BJ (cell line): ENCODE measurements at places on chromosomes 12 and 14.

DNA sequence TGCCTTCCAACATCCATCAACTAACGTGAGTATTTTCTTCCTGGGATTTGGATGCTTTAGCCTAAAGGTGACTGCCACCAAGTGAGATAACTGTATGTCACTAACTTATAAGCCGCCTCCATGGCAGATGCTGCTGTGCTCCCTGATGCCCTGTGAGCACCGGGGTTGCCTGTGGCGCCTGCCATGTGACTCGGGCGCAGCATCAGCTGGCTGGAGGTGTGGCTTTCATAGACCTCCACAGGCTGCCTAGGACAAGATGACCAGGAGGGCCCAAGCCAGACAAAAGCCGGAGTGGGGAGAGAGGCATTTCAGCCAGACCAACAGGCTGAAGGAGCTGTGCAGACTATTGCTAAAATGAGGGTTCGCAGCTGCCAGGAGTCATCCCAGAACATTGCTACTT is 55.7 kb downstream of the ANAPC7 start:
- no peak for DNase-seq

DNA sequence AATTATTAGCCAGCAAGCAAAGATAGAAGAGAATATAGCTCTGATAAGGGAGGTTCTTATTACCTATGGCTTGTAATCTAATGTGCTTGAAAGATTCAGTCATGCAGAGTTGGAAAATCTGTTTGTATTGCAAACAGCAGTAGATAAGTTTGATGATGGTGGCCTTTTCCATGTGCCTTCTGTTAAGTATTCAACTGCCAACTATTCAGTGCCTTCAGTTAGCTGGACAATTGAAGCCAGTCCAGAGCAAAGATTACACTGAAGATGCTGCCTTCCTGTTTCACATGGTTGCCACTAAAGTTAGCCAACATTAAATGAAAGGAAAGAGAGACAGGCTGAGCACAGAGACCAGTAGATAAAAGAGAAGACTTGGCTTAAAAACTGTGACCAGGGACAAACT is 92.7 kb upstream of the SLC38A2 start:
- DNase-seq: no peak

- DNase-seq: no peak
Measured at GRCh38 chr12:27467641-27468040, 21.1 kb downstream of the SMCO2 start.

GRCh38 chr12:116498471-116498870 is 60.7 kb upstream of the MAP1LC3B2 start:
- peak; percentile 33 for DNase-seq

GRCh38 chr12:51395283-51396230 is 4.4 kb upstream of the GALNT6 start:
- no peak for DNase-seq

GRCh38 chr12:67593041-67593440 is 55.5 kb upstream of the DYRK2 start:
- no peak for DNase-seq

GRCh38 chr12:81546811-81547210 is 212.3 kb downstream of the PPFIA2 start:
- no peak for DNase-seq

- DNase-seq: no peak
Measured at GRCh38 chr14:48914921-48915320, 671.3 kb downstream of the RPS29 start.

DNA sequence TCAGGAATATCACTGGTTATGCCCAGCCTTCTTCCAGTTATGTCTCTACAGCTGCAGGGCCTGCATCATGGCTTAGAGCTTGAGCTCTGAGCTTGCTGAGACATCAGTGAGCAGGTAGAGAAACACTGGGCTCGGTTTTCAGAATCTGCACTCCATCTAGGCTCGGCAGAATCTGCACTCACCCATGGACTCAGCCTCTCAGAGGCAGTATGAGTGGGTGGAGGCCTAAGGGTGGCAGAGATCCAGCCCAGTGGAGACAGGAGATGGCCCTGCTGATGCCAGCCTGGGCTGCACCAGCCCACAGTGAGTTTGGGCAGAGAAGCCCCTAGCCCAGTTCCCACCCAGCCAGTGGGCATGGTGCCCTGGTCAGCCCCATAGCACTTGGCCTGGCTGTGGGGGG is 12.8 kb downstream of the KRT80 start:
- no peak for DNase-seq

GRCh38 chr14:30115756-30116155 is 188.1 kb upstream of the PRKD1 start:
- DNase-seq: no peak

DNA sequence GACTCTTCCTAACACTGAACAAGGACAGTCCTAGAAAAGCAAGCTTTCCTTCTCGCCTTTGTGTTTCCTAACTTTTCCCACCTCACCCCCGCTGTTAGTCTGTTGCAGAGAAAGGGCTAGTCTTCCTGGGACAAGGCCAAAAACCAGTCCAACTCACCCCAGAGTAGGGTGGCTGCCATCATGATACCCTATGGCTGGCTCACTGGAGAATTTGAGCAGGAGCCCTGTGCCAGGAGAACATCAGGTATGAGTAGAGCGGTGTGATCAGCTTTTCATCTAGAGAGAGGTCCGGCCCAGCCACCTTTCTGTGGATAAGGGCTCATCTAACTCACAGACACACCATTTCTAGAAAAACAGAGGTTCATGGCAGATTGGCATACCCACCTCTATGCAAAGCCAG is 16.7 kb upstream of the ZFP36L1 start:
- DNase-seq: no peak

DNA sequence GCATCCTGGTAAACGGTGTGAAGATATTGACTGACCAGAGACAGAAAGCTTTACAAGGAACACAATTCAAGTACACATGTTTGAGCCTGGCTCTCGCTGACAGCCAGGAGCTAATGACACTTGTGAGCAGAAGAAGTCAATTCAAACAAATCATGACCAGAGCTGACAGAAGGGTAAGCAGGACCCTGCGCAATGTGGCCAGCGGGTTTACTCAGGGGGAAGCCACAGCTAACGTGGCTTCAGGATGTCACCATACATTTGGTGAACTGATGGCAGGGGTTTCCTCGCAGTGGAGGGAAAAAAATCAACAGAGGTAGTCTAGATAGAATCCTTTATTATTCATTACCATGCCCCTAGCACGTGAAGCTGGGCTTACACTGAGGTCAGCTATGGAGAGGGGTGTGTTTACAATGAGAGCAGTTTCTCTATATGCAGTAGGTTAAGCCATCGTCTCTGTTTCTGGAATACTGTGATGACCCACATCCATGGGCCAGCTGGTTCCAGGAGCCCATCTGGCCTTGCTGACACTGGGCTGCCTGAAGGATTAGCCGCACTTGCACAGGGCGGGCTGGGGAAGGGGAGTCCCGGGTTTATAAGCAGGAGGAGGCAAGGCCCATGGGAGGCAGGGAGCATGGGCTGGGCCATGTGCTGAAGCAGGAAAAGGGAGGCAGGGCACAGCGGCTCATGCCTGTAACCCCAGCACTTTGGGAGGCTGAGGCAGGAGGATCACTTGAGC is 198.2 kb upstream of the PRMT8 start:
- DNase-seq: no peak

DNA sequence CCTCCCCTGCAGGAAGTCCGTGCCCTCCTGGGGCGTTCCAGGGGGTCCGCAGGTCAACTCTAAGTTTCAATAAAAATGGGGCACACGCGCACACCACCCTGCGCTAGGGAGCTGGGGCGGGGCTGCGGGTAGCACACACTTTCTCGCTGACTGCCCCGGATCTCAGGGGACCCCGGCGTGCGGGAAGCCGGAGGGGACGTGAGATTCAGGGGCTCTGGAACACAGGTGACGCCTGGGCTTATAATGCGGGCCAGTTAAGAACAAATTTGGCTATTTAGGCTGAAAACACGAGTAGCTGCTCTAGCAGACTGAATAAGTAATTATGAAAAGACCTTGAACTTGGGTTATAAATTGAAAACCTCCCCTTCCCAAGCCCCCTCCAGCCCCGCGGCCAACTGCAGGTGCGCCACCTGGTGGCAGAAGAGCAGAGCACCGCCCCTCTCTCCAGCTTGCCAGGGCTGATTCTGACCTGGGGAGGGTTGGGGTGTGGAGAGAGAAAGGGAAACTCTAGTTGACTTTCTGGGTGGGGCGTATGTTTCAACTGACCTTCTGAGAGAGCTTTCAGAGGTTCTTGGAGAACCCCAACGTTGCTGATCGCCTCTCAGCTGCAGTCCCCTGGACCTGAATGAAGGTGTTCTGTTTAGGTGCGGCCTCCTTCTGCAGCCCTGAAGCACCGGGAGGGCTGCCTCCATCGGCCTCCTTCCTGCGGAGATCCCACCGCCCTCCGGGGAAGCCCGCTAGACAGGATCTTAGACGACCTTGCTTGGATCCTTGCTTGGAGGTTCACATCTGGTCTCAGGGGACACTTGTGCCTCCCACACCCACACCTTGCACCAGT is 118.4 kb upstream of the EVL start:
- no peak for DNase-seq

GRCh38 chr12:122048151-122048550 is 26.5 kb downstream of the BCL7A start:
- no peak for DNase-seq

GRCh38 chr12:74535536-74535935 is 2.1 kb upstream of the ATXN7L3B start:
- no peak for DNase-seq

- DNase-seq: no peak
Measured at GRCh38 chr12:93469386-93469785, 2.1 kb downstream of the MRPL42 start.

DNA sequence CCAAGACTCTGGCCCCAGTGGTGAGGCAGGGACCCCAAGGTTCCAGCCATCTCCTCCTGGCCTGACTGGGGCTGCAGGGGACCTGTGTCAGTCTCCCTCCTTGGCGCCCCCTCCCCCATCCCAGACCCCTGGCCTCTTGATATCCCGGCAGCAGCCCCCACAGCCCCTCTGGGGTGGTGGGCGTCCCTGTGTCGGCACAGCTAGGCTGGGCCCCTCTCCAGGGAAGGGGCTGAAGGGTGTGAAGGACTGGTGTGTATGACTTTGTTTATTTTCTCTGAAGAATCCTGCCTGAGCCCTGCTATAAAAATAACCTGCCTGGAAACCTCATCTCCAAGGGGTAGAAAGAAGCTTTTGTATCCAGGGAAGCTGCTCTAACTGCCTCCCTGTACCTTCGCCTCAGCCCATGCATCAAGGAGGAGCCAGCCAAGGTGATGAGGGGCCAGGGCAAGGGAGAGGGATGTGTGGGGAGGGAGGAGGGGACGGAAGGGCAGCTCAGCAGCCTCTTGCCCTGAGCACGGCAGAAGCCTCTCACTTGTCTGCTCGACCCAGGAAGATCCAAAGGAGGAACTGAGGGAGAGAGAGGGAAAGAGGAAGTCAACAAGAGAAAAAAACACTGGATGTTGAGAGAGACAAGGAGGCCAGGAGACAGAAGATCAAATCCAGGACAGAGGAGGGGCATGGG is 25.4 kb upstream of the COL2A1 start:
- DNase-seq: no peak

- no peak for DNase-seq
Measured at GRCh38 chr12:41653386-41654326, 465.5 kb downstream of the PDZRN4 start.

DNA sequence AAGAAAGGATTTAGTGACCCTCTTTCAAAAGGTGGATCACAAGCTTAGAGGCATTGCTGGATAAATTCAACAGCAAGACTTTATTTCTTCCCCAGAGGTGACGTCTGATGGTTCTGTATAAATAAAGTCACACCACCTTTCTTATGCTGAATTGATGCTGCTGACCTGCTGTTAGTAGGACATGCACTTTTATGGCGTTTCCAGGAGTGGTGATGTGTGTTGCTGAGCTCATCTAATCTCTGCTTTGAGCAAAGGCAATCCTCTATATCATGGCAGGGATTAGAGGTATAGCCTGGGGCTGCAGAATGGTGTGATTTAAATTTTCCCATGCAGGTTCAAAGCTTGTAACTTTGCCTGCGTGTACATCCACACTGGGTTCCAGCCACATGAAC is 94.9 kb downstream of the ETV6 start:
- no peak for DNase-seq

DNA sequence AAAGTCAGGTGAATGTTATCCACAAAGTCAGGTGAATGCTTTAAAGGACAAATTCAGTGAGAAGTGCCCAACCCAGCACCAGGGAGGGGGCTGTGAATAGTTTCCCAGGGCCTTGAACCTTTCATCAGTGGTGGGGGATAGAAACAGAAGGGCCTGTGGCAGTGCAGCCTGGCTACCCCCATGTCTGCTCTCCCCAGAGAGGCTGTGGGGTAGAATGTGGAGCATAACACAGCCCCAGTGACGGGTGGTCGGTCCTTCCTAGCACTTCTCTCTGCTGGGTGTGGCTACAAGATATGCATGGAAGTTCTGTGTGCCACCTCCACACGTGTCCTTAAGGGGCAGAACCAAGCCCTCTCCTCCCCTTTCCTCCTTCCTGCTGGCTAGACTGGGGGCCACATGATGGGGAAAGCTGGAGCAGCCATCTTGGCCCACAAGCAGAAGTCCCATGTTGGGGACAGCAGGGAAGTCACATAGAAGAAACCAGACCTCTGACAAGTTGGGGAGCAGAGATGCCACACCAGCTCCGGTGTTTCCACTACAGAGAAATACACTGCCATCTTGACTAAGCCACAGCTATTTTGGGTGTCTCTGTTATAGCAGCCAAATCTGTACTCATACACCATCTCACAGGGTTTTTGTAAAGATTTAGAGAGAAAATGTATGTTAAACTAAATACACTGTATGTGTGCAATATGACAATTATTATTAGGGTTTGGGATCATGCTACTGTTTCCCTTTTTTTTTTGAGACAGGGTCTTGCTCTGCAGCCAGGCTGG is 17.0 kb downstream of the RITA1 start:
- DNase-seq: no peak

- DNase-seq: no peak
Measured at GRCh38 chr12:32843528-32844095, 53.0 kb downstream of the PKP2 start.

DNA sequence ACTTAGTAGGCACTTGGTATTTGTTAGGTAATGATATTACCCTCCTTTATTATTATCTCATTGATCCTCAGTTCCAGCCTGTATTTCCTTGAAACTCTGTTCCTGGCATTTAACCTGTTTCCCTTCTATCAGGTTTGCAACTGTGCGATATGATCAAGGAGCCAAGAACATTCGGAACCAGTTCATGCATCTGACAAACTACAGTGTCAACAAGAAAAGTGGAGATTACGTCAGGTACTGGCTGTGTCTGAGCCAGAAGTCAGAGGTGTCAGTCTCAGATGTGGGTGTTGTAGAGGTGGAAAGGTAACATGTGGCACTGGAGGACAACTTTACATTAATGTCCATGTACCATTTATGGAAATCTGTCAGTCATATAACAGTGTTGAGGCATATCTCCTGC is 56.7 kb downstream of the TTLL5 start:
- no peak for DNase-seq

DNA sequence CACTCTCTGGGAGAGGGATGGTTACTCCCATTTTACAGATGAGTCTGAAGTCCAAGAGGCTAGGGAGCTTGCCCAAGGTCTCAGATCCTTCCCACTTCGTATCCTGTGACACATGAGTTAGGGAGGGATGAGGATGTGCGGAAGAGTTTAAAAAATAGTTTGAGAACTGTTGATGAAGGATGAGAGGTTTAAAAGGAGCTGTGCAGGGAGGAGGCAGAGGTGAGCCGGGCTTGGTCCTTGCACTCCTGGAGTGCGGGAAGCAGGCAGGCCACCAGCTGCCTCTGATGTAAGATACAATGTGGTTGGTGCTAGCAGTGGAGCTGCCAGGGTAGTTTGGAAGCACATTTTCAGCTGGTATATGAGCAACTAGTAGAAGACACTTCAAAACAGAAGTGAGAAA is 46.5 kb downstream of the TSPAN9 start:
- DNase-seq: no peak

GRCh38 chr12:121933522-121934308 is 15.3 kb downstream of the CFAP251 start:
- no peak for DNase-seq
